ENCODE measurements at places on chromosomes 2 and 18.

GRCh38 chr2:240704651-240705050, 13.0 kb downstream of the AQP12A start:
- no peak for DNase-seq

- DNase-seq, result no peak
These were observed 370.3 kb upstream of the LINC00305 start for GRCh38 chr18:64519201-64519600.

DNA sequence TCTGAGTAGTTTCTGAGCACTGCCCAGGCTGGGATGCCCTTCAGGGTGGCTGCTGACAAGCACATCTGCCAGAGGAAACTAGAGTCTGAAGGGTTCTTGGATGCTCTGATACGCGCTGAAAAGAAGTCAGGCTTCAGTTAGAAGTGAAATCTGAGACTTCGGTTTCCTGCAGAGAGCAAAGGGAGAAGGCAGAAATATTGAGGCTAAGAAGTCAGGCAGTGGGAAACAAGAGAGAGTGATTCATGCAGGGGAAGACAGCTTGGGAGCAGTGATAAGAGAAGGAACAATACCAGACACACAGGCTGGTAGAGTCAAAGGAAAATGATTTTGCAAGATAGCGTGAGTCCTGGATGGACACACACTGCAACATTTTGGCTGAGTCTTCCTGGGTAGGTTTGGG, 51.0 kb upstream of the BOD1L2 start:
- DNase-seq, result no peak

DNA sequence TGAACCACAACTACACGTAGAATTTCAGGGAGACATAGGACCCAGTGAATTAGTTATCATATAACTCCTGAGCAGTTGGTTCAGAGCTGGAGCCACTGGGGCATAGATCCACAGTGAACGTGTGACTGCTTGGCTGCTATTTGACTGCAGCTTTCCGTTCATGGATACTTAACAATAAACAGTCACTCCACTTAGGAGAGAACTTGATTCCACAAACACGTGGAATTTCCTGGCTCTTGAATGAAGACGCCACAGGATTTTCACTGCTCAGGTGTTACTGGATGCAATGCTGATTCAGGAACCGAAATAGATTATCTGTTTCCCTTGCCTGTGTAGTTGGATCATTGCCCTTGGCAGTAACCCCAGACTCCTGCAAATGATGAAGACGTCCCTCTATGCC, 679.1 kb upstream of the ZEB2 start:
- DNase-seq, result no peak

DNA sequence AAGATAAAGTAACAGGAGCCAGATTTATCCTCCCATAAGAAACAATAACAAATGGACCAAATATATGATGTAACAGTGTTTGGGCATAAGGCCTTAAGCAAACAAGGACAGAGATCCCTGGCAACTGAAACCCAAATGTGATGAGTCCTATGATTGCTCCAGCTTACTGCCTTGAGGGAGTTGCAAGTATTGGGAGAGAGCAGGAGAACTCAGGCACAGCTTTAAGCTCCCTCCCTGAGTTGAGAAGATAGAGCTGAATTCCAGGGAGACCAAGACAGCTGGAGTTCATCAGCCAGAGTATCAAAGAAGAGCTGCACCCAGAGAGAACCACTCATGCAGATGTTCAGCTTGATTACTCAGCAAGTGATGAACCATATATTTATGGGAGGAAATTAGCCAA, 814.5 kb upstream of the RAB6C start:
- no peak for DNase-seq

DNA sequence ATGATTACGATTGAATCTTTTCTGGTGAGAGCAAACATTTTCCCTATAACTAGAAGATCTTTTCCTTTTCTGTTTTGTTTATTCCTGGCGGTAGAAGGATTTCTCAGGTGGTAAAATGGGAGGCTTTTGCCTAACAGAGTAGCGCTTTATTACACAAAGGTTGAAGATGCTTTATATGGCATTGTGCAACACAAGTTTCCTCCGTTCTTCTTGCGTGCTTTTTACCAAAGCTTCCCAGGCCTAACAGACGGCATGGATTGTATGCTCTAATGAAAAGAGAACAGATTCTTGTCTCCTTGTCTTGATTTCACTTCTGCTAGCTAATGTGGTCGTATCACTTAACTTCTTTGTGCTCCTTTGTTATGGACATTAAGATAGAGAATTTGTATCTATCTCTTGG, 43.8 kb downstream of the MYO1B start:
- no peak for DNase-seq

- no peak for DNase-seq
These were observed 18.4 kb upstream of the WIPF1 start for GRCh38 chr2:174615871-174616436.
